ENCODE measurements at places on chromosomes 6 and 20.

- DNase-seq = no peak
Measured at GRCh38 chr6:87747646-87748045, 45.6 kb upstream of the AKIRIN2 start.

DNA sequence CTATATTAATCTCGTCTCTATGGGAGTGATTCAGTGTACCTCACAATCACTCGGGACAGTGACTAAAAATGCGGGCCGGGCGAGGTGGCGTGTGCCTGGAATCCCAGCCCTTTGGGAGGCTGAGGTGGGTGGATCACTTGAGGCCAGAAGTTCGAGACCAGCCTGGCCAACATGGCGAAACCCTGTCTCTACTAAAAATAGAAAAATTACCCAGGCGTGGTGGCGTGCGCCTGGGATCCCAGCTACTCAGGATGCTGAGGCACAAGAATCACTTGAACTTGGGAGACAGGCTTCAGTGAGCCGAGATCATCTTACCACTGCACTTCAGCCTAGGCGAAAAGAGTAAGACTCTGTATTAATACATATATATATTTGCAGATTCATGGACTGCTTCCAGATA is 17.4 kb downstream of the POPDC3 start:
- no peak for DNase-seq

DNA sequence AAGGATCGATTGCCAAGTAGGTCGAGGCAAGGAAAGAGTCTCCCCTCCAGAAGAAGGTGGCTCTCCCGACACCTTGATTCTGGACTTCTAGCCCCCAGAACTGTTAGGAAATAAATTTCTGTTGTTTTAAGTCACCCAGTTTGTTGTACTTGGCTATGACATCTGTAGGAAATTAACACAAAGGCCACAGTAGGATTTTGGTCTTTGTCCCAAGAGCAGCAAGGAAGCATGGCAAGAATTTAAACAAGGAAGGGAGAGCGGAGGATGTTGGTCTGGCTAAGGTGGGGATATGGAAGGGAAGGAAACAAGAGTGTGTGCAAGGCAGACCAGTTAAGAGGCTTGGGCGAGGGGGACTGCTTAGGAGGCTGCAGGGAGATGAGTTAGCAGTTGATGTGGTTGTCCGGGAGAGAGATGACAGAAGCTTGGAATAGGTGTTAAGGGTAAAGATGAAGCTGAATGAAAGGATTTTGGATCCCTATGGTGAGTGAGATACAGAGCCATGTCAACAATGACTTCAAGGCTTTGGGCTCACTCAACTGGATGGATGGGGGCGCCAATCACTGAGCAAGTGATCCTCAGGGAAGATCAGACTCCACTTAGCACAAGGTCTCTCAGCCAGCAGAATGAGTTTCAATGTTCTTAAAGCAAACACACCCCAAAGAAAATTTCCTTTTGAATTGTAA is 140.5 kb upstream of the ZNF217 start:
- no peak for DNase-seq

DNA sequence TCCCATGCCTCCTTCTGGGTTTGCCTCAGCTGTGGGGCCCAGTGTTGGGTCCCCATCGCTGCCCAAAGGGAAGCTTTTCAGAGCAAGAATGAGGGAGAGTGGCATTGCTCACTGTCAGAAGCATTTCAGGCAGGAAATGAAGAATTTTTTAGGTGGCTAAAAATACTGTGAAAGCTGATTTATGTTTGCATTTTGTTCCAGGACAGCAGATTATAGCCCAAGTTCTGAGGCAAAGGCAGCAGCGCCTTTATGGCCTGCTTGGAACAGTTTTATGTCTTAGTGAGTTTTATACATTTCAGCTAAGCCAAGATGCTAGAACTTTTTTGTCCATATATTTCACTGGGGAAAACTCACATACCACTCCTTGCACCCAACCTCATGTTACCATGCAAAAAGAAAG is 4.3 kb upstream of the CCDC167 start:
- no peak for DNase-seq

- DNase-seq = peak; percentile 53
Measured at GRCh38 chr6:51855310-51856082, 231.9 kb downstream of the PKHD1 start.

DNA sequence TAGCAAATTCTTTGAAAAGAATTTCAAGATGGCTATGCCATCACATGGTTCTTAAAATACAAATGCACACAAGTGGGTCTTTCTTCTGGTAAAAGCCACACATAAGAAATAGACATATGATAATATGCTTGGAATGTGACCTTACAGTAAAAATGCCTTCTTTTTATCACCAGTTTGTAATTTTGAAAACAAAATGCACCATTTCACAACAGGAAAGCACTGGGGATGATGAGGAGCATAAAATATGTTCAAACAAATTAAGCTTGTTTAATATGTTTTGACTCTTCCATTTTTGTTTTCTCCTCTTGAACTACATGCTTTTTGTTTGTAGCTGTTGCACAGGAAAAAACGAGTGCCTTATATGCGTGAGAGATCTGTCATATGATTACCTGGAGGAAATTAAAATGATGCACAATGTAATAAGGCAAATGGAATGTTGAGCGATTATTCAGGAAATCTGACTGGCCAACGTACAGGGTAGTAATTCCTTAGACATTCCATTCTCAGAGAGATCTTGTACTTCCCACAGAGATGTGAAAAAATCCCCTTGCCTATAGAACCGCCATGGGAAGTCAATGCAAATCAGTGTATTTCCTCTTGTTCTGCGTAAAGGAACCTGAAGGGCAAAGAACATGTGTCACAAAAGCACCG is 911.6 kb downstream of the TFAP2A start:
- no peak for DNase-seq

- DNase-seq = no peak
Measured at GRCh38 chr6:37078814-37079213, 73.4 kb downstream of the FGD2 start.

DNA sequence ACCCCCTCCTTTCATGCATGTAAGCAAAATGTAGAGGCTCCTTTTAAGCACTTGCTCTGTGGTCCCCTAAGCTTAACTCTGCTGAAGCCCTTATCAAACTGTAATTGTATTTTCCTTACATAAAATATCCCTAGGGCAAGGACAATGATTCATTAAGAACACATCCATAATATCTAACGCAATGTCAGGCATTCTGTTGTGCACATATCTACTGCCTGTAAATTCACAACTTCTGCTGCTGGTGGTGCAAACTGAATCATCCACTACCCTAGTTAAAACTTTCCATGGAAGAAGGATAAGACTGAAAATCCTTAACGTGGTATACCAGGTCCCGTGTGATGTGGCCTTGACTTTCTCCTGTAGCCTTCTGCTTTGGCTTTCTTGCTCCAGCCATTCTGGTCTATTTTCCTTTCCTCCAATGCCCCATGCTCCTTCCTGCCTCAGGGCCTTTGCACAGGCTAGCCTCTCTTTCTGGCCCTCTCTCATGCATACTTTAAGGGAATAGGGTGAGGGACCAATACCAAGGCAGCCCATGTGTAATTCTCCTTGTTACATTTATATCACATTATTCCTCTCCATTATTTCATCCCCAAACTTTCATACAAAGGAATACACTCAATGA is 113.6 kb upstream of the ZFP64 start:
- DNase-seq = no peak

All from retina (tissue), 1 donor.